ENCODE measurements at places on chromosomes 3 and 15.
A peak's percentile ranks its signal among the peaks of the same experiment; 100 is the strongest.

GRCh38 chr15:61049028-61049427, 180.1 kb downstream of the RORA start:
- DNase-seq = no peak

GRCh38 chr3:150747886-150748683, 14.9 kb downstream of the SIAH2 start:
- DNase-seq = no peak

DNA sequence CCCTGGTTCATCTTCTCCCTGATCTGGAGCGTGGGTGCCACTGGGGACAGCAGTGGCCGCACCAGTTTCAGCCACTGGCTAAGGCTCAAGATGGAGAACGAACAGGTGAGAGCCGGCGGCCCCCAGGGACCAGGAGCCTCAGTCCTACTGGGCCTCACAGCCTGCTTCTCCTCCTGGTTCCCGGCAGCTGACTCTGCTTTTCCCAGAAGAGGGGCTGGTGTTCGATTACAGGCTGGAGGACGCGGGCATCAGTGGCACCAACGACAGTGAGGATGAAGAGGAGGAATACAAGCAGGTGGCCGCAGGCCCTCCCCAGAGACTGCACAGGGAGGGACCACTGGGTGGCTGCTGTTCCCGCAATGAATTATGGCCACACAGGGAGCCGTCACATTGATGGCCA, 54.4 kb downstream of the DNAH1 start:
- no peak for DNase-seq

- no peak for DNase-seq
Measured at GRCh38 chr3:44969828-44970179, 6.2 kb downstream of the ZDHHC3 start.

GRCh38 chr3:13768453-13768852, 111.4 kb downstream of the WNT7A start:
- DNase-seq = no peak

DNA sequence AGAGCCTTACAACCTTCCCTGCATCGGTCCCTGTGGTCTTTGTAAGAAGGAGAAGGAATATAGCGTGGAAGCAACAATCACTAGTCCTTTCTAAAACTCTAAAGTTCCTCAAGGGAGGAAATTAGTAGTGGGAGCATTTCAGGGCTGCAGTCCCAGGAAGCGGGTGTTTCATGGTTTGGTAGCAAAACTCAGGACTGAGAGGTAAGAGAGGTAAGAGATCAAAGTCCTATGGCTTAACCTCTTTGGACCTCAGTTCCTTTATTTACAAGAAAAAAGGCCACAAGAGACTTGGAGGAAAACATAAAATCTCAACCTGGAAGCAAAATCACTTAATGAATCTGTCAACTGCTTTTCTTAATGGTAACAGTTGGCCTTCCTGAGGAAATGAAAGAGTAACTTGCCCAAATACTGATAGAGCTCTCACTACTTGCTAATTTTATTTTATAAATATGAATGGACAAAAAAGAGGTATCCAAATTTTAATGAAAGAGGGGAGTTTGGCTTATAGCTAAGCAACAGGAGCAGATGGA, 14.3 kb downstream of the LRRC28 start:
- no peak for DNase-seq

DNA sequence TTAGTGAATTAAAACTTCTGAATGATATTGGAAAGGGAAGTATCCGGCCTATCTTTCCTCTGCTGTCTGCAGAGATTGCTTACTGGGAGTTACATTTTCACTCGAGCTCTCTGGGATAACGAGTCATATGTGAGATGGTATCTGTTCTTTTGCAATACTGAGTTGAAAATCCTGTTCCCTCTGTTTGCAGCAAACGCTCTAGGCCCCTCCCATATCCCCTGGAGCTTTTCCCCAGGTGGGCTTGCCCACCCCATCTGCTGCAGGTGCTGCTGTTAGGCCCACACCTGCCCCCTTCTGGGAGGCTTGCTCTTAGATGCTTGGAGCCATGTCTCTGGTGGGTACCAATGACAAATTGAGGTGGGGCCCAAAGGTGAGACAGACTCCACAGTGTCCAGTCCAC, 42.7 kb upstream of the MTMR10 start:
- no peak for DNase-seq

GRCh38 chr3:16300881-16301359, 35.9 kb downstream of the OXNAD1 start:
- DNase-seq = peak; percentile 88

GRCh38 chr3:99706410-99706809, 68.0 kb downstream of the COL8A1 start:
- DNase-seq = no peak

All from hematopoietic multipotent progenitor cell treated with erythropoietin and hydrocortisone succinate and interleukin-3 and kit ligand, for 4 days (in vitro differentiated cells).